Hematopoietic multipotent progenitor cell treated with erythropoietin and hydrocortisone succinate and interleukin-3 and kit ligand, for 15 days (in vitro differentiated cells): ENCODE measurements at places on chromosomes 13 and 19.

DNA sequence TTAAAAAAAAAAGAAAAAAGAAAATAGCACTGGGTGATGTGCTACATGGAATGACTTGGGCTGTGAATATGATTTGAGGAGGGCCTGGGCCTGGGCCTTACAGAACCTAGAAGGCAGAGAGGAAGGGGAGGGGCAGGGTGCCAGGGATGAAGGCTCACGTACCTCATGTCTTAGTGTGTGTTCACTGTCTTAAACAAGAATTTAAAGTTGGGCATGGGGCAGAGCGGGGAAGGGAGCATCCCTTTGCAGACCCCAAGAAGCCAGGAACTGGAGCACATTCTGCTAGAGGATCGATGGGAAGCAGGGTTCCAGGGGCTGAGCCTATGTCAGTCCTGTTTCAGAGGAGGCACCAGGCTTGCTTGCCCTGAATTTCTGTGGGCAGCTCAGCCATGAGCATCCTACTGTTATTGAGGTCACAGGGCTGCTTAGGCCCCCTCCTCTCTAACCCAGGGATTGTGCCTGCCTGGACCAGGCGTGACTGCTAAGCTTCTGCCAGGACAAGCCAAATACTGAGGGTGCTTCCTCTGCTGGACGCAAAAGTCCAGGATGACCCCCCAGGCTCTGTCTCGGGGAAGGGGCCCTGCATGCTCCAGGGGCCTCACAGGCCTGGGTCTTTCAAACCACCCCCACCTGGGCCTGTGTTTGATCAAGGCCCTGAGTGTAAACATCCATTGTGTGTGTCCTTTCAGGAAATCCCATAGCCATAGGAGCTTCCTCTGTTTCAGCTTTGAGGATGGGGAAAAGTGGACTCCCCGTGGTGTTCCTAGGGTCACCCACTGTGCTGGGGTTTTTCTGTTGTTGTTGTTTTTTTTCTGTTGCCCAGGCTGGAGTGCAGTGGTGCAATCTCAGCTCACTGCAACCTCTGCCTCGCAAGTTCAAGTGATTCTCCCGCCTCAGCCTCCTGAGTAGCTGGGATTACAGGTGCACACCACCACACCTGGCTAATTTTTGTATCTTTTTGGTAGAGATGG, 4.8 kb downstream of the LSR start:
- DNase-seq, result no peak

DNA sequence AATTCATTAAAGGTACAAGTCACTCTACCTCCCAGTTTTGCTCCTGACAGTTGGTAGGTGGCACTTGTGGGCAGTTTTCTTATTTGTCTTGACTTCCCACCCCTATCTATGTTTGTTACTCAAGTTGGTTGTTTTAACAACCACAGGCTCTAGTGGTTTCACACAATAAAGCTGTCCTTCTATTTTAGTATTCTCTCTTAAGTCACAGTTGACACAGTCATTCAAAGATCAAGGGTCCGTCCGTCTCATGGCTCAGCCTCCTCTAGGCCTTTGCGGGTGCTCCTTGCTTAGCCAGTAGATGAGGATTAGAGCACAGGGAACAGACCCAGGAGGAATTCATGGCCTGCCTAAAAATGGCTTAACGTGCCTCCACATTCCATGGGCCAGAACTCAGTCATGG, 573.7 kb downstream of the IRS2 start:
- no peak for DNase-seq

DNA sequence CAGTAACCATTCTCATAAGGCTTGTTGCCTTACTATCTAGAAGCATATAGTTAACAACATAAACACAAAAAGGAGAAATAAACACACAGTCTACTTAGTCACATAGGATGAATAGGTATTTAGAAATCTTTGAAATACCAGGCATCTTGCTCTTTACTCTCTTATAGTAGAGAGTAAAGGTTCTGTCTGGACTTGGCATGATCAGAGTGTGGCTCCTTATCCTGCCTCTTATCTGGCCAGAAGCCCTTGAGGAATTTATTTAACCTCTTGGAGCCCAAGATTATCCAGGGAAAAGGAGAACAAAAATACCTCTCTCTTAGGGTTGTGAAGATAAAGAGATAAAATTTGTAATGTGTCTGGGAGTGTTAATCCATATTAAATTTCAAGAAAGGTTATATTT, 100.2 kb upstream of the MBNL2 start:
- DNase-seq, result no peak

DNA sequence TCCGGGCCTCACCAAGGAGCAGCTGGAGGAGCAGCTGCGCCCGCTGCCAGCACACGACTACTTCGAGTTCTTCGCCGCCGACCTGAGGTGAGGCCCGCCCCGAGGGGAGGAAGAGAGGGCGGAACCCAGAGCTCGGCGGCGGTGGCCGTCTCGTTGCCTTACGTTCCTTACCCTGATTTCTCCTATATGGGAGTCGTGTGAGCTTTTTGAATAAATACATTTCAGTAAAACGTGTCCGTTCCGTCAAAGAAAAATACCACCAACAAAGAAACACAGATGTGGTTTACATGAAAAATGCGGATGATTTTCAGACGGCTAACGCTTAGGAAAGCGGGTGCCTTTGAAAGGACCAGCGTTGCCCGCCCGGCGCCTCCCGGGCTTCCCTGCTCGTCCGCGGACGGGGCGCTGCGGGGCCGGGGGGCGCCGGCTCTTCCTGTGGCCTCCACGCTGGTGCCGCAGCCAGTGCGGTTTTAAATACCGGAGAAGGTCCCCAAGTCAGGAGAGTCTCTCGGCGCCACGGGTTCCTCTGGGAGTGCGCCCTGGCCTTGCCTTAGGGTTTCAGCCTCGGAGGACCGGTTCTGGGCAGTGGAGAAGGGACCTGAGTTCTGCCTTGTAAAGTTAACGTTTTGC, 755 bp downstream of the UPF3A start:
- peak; percentile 78 for DNase-seq

DNA sequence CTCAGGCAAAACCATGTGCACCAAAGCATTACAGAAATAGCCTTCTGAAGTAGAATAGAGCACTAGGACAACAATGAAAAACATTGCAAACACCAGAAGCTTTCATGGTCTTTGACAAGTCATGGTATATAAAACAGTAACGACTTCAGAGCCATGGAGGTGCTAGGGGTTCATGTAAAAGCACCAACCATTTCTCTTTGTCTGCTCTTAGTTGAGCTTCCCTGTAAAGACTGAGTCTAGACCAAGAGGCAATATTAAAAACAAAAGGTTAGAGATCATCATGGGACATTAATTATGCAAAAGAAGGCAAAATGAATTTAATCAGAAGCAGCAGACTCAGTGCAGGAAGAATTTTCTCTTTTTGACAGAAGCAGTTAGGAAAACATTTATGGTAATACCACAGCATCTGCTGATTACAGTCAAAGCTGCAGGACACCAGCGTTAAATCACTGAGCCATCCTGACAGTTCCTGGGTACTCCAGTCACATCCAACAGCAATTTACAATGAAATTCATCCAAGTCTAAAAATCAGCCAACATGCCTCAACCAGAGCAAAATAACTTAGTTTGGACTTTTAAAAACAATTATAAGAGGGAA, 476.8 kb downstream of the DIAPH3 start:
- no peak for DNase-seq

- peak; percentile 88 for DNase-seq
Measured at GRCh38 chr13:97221989-97222700, at the start of gene MBNL2. Gene MBNL2, plus strand, starts transcription at chr13:97222333. Its CDS starts 53,903 bp downstream, at chr13:97276236.

GRCh38 chr19:10137751-10138682, 18.3 kb upstream of the EIF3G start:
- DNase-seq, result no peak

GRCh38 chr13:100273552-100273951, 184.7 kb downstream of the PCCA start:
- DNase-seq, result no peak

DNA sequence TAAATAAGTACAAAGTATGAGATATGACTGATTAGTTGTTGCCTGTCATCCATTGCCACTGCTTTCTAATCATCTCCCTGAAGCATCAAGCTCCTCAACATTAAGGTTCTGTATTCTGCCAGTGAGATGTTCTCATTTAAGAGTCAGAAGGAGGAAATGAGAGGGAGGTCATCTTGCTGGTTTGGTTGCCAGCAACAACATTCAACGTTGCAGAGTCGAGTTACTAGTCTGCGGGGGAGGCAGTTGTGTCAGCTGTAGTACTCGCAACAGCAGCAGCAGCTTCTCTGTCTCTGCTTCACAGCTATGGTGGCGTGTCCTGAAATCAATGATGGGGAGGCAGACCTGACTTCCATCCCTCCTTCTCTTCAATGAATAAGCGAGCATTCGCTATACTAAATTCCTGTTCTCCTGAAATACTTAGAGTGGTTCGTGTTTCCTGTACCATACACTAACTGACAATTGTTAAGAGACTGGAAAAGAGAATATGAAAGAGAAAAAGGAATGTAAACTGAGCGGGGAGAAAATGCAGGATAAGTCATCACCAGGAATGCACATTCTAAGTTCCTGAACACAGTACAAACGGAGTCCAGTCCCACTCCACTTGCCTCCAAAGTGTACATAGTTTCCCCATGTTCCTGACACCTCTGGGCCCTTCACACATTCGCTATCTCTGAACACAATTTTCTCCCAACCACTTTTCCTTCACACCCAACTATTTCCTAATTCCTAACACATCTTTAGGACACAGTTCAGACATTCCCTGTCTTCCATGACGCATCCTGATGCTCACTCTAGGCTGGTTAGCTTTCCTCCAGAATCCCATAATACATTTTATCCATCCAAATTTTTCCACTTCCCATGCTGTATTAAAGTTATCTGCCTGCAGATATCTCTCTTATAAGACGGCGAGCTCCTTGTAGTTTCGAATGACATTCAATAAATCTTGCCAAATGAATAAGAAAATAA, 263.0 kb downstream of the KLF12 start:
- DNase-seq, result no peak

DNA sequence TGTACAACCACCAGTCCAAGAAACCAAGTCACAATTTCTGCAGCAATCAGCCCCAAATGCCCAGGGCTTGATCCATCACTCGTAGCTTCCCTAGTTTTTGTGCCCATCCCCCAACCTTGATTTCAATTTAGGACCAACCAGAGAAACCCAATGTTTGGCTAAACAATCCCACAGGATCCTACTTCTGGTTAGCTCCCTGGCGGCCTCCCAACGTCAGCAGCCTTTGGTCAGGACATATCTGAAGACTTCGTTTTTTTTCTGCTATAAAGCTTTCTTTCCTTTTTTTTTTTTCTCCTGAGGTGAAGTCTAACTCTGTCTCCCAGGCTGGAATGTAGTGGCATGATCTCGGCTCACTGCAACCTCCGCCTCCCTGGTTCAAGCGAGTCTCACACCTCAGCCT, 7.7 kb downstream of the DPRX start:
- DNase-seq, result no peak

GRCh38 chr13:83386609-83387008, 495.7 kb downstream of the SLITRK1 start:
- no peak for DNase-seq

GRCh38 chr19:50573741-50574461, 5.7 kb upstream of the LRRC4B start:
- DNase-seq, result no peak

DNA sequence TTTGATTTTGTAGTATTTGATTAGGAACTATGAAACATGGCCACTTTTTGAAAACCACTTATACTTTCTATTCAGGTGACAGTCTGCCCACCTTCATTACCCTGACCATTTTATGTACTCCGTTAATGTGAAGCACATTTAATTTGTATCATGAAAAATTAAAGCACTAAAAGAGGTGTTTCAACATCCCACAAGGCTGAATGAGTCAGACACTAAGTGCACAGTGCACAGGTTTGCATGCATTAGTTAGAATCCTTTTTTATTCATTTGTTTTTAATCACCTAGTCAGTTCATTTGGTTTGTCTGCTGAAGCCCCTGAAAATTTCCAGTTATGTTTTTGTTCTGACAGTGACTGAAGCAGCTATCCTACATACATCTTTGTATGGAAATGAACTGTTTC, 271.0 kb downstream of the SLITRK5 start:
- DNase-seq, result no peak

DNA sequence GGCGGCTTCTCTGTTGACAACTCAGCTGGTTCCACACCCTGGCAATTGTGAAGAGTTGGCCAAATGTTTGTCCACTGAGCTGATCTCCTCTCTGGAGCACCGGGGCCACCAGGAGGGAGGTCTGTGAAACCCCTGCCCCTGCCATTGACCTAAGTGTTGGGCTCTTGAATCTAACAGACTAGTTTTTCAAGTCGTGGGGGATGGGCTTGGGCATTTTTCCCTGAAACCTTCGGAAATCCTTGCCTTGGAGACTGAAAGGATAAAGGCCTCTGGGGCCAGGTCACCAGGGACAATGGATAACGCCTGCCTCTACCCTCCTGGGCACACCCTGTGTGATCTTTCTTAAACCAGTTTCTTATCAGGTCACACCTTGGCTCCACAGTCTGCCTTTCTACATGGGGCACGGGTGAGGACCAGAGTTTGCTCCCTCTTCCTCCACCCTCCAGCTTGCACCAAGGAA, 881 bp downstream of the GEMIN7 start:
- peak; percentile 53 for DNase-seq

GRCh38 chr19:18155095-18156087, 2.4 kb downstream of the PIK3R2 start:
- DNase-seq, result no peak

DNA sequence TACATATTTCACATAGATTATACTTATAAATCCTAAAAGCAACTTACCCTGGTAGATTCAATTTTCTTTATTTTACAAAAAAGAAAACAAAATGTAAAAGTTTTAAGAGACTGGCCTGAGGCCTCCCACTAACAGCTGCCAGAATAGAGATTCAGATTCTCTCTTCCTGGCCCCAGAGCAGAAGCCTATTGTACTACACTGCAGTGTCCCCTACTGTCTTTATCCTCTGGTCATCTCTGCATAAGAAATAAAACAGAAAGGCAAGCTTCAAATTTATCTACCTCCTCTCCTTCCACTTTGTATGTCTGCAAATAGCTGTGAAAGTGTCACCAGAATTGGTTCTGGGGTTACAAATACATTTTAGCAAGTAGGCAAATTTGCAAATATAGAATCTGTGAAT, 1004.1 kb upstream of the PCDH9 start:
- no peak for DNase-seq

DNA sequence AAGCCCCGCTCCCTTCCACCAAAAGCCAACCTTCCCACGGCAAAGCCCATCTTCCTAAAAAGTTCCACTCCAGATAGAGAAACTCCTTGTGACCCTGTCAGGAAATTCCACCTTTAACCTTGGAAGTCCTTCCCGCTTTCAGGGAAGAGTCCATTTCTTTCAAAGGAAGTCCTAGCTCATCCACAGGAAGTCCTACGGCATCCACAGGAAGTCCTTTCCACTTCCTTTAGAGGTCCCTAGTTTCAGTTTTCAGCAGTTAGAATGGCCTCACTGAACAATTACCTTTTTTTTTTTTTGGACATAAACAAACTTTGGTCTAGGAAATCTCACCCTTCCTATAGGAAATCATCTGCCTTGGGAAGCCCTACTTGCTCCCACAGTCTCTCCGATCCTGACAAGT, 31.7 kb downstream of the TRPM4 start:
- no peak for DNase-seq

- DNase-seq, result no peak
Measured at GRCh38 chr13:48110931-48111721, 16.2 kb upstream of the MED4 start.
